ENCODE measurements at places on chromosomes 6 and 20.

GRCh38 chr20:33679758-33680485 is 5.7 kb upstream of the NECAB3 start:
- DNase-seq: peak; percentile 70

GRCh38 chr6:156948807-156949206 is 171.6 kb downstream of the ARID1B start:
- no peak for DNase-seq

DNA sequence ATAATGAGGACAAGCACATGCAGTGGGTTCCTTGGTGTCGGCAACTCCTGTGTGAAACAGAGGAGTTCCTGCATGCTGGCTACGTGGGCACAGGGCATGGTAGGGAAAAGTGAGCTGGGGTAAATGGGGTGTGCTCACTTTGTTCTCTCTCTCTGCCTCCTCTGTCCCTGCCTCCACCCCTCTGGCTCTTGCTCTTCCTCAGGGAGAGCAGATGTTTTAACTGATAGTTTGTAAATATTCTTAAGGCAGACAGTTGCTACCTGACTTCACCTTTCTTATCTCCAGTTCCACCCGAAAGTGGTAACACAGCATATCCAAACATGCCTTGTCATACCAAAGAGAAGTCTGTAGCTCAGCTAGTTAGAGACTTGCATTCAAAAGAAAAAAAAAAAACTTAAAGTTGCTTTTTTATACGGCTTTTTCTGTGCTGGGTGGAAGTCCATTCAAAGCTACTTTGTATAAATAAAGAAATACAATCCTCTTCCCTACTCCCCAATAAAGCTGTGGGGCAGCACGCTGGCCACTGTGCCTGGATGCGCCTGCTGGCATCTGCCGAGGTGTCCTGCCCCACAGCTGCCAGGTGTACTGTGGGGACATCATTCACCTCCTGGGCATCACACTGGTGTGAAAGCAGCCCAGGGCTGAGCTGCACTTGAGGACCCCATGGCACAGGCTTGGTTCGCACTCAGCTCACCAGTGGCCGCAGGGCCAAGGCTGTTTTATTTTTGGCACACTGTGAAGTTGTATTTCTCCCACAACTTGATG is 93.6 kb downstream of the FOXC1 start:
- DNase-seq: no peak

DNA sequence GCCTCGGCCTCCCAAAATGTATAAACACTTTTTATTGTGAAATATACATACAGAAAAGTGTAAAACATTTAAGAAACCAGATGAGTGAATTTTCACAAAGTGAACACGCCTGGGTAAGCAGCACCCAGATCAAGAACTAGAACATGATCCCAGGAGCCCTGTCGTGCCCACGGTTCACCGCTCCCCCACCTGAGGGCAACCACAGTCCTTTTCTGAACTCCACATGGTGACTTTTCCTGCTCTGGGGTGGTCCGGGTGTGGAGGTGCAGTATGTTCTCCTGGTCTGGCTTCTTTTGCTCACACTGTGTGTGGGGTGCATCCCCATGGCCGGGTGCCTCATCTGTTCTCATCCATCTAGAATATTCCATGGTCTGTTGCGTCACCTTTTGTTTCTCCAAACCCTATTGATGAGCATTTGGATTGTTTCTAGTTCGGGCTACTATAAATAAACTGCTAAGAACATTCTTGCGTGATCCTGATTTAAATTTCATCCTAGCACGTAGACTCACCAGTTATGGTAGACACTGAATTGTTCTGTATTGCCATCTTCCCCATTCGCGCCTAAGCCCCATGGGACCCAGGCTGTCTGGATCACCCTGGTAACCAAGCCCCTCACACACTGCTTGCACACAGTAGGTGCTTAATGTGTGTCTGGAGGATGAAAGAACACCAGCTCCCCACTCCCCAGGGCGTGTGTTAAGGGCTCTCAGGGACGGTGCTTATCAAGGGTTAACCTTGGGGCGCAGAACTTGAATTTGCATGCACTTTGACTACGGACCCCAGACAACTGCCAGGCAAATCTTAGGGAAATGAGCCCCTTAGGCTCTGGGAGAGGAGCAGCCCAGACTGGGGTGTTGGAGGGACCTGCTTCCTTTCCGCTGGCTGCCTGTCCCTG is 56.2 kb downstream of the CTCFL start:
- DNase-seq: peak; percentile 89

GRCh38 chr6:97078791-97079190 is 154.3 kb downstream of the KLHL32 start:
- no peak for DNase-seq

DNA sequence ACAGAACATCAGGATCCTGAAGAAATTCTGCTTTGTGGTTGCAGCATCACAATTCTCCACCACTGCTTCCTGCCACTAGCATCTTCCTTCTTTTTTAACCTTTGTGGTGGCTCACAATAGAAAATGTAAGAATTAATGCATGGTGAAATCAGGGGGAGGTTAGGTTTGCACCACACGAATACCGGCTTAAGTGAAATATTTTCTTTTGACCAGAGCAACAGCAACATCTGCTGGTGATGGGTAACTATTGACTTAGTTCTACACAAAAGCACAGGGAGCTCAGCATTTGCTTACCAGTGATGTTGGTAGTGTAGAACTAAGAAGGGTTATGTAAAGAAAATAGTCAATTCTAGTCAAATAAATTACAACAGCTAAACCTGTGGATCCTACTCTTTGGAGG is 280.5 kb downstream of the SYNE1 start:
- DNase-seq: peak; percentile 66

- no peak for DNase-seq
Observed at GRCh38 chr6:53701333-53702218, 36.0 kb upstream of the KLHL31 start.

GRCh38 chr20:58747211-58747610 is 54.6 kb downstream of the NPEPL1 start:
- no peak for DNase-seq

DNA sequence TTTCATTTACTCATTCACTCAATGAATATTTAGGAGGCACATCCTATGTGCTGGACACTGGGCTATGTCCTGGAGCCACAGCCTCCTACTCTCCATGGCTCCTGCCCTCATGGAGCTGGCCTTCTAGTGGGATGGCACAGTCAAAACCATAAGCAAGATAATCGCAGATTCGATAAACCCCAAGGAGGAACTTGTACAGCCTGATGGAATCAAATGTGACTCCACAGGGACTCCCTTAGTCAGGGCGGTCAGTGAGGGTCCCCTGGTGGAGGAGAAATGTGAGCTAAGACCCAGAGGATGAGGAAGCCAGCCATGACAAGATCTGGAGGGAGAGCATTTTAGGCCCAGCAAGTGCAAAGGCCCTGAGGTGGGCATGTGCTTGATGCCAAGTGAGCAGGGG is 211.9 kb downstream of the PREX1 start:
- DNase-seq: no peak

DNA sequence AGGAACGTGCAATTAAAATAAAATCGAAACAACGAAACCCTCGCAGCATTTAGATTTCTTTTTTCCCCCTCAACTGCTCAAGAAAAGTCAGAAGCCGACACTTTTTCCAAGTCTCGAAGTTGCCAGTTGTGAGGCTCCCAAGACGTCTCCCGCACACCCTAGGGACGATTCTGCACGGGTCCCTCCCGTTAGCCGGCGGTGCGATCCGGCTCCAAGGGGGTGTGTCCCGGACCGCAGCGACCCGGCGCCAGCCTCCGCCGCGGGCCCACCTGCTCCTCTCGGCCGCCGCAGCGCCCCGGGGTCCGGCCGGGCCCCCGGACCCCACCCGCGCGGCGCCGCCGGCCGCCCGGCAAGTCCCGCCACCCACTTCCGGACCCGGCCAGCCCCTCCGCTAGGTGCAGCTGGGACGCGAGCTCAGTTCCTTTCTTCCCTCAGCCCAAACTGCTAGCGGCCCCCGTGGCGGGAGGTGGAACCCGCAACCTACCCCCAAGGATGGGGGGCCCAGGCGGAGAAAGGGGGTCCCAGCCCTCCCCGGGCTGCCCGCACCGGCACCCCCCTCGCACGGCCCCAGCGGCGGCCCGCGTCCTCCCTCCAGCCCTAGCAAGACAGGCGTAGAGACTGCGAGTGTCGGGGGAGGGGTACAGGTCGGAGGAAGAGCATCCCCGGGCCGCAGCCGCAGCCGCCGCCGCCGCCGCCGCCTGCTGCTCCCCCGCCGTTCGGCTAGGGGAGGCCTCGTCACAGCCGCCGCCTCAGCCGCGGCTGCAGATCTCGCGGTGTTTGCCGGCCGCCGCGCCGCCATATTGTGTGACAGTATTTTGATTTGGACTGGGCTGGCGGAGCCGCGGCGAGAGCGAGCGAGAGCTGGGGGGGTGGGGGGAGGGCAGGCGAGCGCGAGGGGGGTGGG is 520 bp upstream of the TAB2 start:
- peak; percentile 95 for DNase-seq

DNA sequence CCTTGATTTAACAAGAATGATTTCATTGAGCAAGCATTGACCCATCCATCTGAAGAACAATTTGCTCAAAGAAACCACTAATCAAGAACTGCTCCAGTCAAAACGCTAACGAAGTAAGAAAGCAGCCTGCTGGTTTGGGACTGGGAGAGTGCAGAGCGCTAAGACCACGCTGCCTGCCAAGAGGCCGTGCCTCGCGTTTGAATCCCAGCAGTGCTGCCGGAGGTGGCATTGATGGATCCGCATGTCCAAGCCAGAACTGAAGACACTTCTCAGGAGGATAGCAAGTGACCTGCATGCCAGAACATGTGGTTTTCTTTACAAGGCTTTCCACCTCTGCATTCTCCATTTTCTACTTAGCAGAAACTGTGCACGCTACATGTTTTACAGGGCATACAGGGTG is 105.2 kb upstream of the FOXC1 start:
- DNase-seq: no peak

GRCh38 chr20:52256454-52256853 is 64.9 kb upstream of the ZFP64 start:
- no peak for DNase-seq

GRCh38 chr20:40997116-40997515 is 31.5 kb upstream of the TOP1 start:
- DNase-seq: peak; percentile 51

DNA sequence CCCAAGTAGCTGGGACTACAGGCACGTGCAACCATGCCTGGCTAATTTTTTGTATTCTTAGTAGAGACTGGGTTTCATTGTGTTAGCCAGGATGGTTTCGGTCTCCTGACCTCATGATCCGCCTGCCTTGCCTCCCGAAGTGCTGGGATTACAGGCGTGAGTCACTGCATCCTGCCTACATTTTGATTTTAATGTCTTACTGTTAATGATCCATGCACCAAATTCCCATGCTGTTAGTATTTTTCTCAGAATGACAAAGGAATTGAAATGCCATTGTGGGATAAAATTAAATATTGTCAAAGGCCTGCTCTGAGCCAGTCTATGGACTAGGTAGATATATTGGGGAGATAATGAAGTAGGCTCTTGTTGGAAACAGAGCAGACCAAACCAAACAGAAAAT is 28.2 kb downstream of the CBFA2T2 start:
- no peak for DNase-seq

GRCh38 chr20:60297649-60298048 is 339.4 kb downstream of the CDH26 start:
- DNase-seq: no peak

DNA sequence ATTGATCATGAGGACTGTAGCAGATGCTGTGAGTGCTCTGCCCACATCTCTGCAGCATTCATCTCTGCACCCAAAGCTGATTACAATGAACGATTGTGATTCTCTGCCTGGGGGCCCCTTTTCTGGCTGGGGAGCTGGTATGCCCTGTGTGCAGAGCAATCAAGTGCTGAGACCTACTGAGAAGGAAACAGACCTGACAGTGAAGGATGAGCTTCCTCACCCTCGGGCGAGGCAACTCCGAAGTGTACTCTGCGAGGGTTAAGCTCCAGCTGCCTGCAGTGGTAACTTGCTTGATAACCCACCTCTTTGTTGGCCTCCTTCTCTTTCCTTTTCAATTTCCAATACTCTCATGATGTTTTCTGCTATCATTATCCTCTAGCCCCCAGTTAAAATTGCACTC is 289.7 kb upstream of the RNF24 start:
- DNase-seq: no peak

DNA sequence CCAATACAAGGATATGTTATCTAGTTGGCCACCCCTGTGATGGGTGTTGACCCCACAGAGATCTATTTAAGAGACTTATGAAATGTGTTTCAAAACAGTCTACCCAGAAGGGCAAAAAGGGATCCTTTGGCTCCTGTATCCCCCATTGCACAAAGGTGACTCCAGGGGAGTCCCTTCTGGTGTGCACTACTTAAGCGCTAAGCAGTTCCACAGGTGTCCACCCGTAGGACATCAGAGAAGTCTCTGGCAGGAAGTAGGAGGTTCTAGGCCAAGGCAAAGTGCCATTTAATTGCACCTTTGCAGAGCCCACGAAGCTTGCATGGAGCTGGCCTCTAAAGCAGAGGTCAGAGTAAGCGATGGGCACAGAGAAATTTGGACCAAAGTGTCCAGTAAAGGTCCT is 147.7 kb downstream of the MRPL14 start:
- no peak for DNase-seq

DNA sequence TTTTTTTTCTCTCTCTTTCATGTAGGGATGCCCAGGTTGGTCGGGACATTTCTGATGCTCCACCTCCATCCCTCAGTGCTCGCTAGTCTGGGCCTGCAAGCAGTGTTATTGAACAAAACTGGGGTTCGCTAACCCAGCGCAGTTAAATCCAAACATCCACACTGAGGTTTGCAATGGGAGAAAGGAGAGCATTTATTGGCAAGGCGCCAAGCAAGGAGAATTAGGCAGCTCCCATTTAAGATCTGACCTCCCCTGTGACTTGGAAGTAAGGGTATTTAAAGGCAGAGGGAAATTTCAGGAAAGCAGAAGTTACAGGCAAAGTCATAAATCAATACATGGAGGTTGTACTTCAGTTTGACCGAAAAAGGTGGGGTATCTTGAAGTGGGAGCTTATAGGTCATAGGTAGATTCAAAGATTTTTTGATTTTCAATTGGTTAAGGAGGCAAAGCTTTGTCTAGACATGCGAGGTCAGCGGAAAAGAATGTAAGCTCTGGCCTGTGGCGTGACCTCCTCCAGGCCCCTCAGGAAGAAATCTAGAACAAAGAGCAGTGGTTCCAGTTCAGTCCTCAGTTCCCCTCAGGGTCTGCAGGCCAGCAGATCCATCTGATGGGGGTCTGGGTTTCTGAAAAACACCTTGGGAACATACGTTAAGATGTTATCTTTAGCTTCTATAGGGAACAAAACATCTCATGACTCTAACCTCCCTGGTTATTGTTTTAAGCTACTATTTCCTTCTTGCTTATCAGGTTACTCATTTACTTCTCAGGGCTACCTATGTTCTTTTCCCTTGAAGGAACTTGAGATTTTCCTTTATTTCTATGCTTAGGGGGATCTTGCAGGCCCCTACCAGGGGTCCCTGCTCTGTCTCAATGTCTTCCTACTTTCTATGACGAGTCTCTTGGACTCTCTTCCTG is 66.0 kb upstream of the KIF16B start:
- DNase-seq: no peak
